ENCODE measurements at places on chromosomes 12 and 14. TPM values are rescaled to one million over a fixed set of nuclear protein-coding genes. Genes with fewer than 3 reads are reported as not detected.

DNA sequence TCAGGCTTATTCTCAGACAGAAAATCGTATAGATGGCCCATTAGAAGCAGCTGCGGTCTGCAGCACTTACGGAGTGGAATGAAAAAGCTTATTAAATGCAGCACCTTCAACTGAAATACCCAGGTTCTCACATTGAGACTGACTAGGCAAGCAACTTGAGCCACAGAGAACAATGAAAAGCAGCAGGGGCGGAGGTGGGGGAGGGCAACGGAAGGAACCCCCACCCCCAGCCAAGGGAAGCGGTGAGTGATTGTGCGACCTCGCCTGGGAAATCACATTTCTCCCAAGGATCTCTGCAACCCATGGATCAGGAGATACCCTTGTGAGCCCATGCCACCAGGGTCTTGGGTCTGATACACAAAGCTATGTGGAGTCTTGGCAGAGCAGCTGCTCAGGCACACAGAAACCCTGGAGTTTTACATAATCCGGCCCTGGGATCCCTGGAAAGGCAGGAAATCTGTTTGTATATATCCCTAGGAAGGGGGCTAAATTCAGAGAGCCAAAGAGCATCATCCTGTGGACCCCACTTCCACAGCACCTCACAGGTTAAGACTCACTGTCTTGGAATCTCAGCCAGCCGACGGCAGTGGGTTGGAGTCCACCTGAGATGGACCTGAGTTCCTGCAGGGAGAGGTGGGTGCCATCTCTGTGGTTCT lies 38.1 kb downstream of the PZP start:
- H3K36me3 ChIP-seq = no peaks in the 10 kb centered on the region
- no peaks in the 10 kb centered on the region for H3K4me1 ChIP-seq
- H3K4me3 ChIP-seq = no peak overlapping the region
- no peak overlapping the region for H3K27ac ChIP-seq

DNA sequence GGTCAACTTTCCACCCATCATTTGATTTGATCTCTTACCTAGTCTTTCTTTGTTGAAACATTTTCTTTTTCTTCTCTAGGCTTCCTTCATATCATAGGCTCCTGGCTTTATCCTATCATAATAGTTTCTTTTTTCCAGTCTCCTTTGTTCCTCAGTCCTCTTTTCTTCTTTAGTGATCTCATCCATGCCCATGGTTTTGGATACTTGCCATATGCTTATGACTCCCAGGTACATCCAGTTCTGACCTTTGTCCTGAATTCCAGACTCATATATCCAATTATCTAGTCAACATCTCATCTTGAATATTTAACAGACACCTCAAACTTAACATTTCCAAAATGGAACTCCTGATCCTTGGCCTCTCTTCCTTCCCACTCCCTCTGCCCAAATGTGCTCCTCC lies 36.1 kb upstream of the KRAS start:
- no peak overlapping the region for H3K4me3 ChIP-seq
- H3K27ac ChIP-seq = no peak overlapping the region
- peaks cover 3% of the 10 kb centered on the region for H3K27me3 ChIP-seq
- H3K36me3 ChIP-seq = peaks cover 2% of the 10 kb centered on the region
- DNase-seq = no peak

DNA sequence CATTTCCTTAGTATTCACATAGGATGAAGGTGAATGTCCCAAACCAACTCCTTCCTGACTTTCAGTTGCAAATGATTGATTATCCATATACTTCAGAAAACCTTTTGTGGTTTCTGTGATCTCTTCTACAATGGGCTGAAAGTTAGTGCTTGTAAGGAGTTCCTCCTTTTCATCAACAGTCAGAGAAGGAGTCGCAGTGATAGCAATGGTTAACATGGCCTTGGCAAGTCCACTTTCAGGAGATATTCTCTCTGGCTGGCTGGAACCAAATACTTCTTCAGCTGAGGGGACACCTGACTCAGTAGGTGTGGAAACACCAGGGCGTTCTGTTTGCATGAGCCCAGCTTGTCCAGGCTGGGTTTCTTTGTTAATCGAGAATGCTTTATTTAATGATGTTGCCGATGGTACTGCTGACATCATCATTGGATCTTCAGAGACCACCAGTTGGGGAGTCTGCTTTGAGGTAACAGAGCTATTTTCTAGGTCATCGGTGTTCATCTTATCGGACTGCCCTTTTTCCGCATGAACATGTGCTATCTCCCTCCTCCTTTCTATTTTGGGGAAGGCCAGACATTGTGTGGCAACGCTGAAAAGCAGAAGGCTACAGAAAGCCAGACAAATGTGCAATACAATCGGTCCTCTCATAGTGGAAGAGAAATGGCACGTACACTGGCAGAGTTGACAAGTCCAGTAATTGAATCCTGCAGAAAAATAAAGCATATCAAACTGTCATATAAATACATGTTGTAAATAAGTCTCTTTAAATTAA lies 13.1 kb downstream of the ARMH4 start:
- no peak overlapping the region for H3K4me3 ChIP-seq
- DNase-seq = no peak
- peaks cover 3% of the 10 kb centered on the region for H3K36me3 ChIP-seq
- H3K27ac ChIP-seq = no peak overlapping the region

GRCh38 chr14:81005540-81006228 lies 50.3 kb downstream of the TSHR start:
- H3K4me1 ChIP-seq = no peaks in the 10 kb centered on the region
- DNase-seq = no peak
- H3K4me3 ChIP-seq = no peak overlapping the region
- peaks cover 24% of the 10 kb centered on the region for H3K27me3 ChIP-seq
- no peak overlapping the region for H3K27ac ChIP-seq

GRCh38 chr12:39620659-39621658 lies 1.4 kb upstream of the ABCD2 start:
- DNase-seq = no peak
- peaks cover 10% of the 10 kb centered on the region for H3K27me3 ChIP-seq
- no peaks in the 10 kb centered on the region for H3K36me3 ChIP-seq

- no peak overlapping the region for H3K4me3 ChIP-seq
- no peaks in the 10 kb centered on the region for H3K36me3 ChIP-seq
- no peaks in the 10 kb centered on the region for H3K4me1 ChIP-seq
- no peak overlapping the region for H3K27ac ChIP-seq
- peak; percentile 70 for DNase-seq
- peaks cover 8% of the 10 kb centered on the region for H3K27me3 ChIP-seq
These were observed 25.1 kb upstream of the BATF start for GRCh38 chr14:75497191-75497590.

DNA sequence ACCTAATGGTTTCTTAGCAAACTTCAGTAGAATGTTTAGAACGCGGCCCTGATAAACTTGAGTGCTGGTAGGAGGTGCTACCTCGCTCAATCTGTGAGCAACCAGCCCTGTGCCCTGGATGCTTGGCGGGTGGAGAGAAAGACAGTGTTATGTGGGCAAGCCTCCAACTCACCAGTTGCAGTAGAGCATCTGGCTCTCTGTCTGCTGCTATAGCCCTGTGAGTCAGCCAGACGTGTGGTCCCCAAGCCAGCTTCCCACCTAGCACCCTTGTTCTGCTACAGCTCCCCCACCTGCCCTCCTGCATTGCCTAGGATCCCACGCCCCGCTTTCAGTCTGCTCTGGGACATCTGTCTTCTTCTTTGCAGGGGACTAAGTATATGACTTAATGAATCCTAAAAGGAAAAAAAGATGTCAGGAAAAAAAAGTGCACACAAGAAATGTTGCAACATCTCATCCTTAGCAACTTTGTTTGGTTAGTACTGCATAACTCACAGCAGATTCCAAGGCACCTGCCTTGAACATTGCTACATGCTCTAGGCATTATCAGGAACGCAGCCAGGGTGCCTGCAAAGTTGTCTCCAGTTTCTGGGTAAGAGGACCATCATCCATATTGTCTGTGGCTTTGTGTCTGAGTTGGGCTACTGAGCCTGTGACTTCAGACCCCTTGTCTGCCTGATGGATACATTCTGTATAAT lies 13.6 kb downstream of the SNRNP35 start:
- peaks cover 26% of the 10 kb centered on the region for H3K36me3 ChIP-seq
- no peaks in the 10 kb centered on the region for H3K4me1 ChIP-seq
- H3K27me3 ChIP-seq = no peaks in the 10 kb centered on the region
- H3K27ac ChIP-seq = no peak overlapping the region
- H3K4me3 ChIP-seq = no peak overlapping the region
- DNase-seq = no peak

- no peaks in the 10 kb centered on the region for H3K27me3 ChIP-seq
- H3K27ac ChIP-seq = no peak overlapping the region
- no peaks in the 10 kb centered on the region for H3K4me1 ChIP-seq
- DNase-seq = no peak
- H3K36me3 ChIP-seq = no peaks in the 10 kb centered on the region
These were observed 822.3 kb downstream of the LRFN5 start for GRCh38 chr14:42428996-42429395.

DNA sequence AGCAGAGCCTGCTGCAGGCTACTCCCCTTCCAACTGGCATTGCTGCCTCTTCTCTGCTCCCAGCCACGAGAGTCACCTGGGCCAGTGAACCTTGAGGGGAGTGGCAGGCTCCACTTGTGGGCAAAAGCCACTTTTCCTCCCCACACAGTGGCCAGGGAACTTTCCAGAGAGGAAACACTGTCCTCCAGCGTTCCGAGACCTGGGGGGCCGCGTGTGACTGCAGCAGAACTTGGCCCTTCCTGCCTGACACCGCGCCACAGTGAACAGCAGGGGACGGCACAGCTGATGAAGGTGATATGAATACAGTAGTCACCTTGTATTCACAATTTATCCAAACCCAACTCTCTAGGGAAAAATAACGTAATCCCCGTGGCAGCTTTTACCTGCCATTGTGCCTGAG lies 114.9 kb downstream of the PIWIL1 start:
- H3K4me1 ChIP-seq = no peaks in the 10 kb centered on the region
- DNase-seq = no peak
- no peak overlapping the region for H3K4me3 ChIP-seq
- H3K27me3 ChIP-seq = no peaks in the 10 kb centered on the region
- no peaks in the 10 kb centered on the region for H3K36me3 ChIP-seq

DNA sequence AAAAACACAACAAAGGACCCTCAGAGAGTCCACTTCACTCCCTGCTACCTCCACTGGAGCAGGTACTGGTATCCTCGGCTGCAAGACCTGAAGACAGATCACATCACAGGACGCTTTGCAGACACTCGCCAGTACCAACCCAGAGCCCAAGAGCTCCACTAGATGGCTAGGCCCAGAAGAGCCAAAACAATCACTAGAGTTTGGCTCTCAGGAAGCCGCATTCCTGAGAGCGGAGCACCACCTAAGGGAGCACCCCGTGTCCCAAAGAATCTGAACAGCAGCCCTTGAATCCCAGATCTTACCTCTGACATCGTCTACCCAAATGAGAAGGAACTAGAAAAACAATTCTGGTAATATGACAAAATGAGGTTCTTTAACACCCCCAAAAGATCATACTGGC lies 399.8 kb downstream of the RAD51B start:
- no peak overlapping the region for H3K27ac ChIP-seq
- no peaks in the 10 kb centered on the region for H3K27me3 ChIP-seq
- DNase-seq = no peak
- H3K4me1 ChIP-seq = peaks cover 46% of the 10 kb centered on the region
- H3K36me3 ChIP-seq = no peaks in the 10 kb centered on the region

DNA sequence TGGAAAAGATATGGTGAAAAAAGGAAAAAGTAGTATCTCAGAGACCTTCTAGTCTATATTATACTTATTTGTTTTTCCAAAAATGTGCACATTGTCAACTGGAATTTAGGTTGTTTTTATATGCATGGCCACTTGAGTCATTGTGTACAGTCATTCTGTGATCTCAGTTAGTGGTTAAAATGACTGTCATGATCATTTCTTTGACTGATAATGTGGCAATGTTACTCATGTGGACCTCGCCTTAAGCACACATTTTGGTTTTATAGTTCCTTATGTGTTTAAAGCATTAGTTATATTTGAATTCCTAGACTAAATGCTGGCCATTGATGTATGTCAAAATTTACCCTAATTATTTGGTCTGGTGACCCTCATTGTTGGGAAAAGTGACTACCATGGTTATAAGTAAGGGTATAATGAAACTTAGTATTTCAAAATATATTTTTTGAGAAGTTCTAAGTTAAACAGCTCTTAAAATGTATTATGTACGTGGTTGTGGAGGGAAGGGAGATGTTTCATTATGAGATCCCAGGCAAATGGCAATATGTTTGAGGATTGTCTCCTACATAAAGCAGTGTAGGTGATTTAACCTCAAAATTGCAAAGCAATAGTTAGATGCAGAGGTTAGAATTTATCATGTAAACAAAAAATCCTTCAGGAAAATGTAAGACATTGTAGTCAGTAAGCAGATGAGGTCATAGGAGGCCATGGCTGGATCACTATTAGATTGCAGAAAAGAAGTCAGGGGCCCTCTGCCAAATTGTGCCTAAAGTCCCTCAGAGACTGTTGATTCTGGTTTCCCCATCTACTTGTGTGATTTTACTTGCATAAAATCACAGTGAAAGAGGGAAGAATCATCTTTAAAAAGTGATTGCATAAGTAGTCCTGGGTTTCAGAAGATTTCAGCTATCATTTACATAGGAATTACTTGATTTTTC lies 17.5 kb downstream of the PNMA1 start:
- DNase-seq = no peak
- peaks cover 10% of the 10 kb centered on the region for H3K4me1 ChIP-seq
- peaks cover 20% of the 10 kb centered on the region for H3K36me3 ChIP-seq
- H3K4me3 ChIP-seq = no peak overlapping the region
- H3K27ac ChIP-seq = peak overlapping the region; percentile 28

GRCh38 chr12:111753144-111753881 lies 13.4 kb upstream of the ALDH2 start:
- no peak overlapping the region for H3K27ac ChIP-seq
- DNase-seq = no peak
- H3K36me3 ChIP-seq = peaks cover 9% of the 10 kb centered on the region
- peaks cover 20% of the 10 kb centered on the region for H3K4me1 ChIP-seq
- H3K4me3 ChIP-seq = no peak overlapping the region

The SSTR1 gene
- total RNA-seq = not detected

The NEUROD4 gene
- total RNA-seq = not detected

The MMP17 gene
- 2.9 TPM for total RNA-seq

The POTEM gene
- not detected for total RNA-seq

The BRAP gene
- total RNA-seq = 20.8 TPM

The C12orf60 gene
- total RNA-seq = 0.84 TPM

Measured in osteocyte (in vitro differentiated cells).